ENCODE measurements at places on chromosomes 2 and 18. TPM values are rescaled to one million over a fixed set of nuclear protein-coding genes. Genes with fewer than 3 reads are reported as not detected.

- DNase-seq, result no peak
- H3K4me3 ChIP-seq, result no peak overlapping the region
- no peak overlapping the region for H3K27ac ChIP-seq
- H3K27me3 ChIP-seq, result peaks cover 3% of the 10 kb centered on the region
- H3K4me1 ChIP-seq, result no peaks in the 10 kb centered on the region
Observed at GRCh38 chr2:237196866-237197618, 111.4 kb downstream of the COPS8 start.

DNA sequence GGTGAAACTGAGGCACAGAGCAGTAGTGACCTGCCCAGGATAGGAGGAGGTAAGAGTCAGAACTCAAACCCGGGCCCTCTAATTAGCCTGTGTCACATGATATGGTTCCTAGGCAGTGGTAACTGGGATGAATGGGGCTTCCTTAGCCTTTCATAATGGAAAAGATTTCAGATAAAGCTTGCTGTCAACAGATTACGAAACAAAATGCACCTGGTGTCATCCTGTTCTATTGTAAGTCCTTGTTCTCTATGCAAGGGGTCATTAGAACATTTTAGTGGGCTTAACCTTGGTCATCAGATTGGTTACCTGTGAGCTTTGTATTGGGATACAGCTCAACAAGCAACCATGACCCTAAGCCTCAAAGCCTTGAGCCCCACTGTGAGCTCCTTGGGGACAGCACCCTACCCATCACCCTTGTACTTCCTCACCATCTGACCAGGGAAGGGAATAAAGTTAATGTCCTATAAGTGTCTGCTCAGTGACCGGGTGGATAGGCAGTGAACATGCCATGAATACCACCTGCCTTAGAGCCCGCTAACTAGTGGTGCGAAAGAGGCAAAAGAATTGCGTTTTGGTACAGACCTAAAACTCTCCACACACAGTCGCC is 70.3 kb upstream of the RMDN2 start:
- H3K4me1 ChIP-seq, result peaks cover 12% of the 10 kb centered on the region
- no peak overlapping the region for H3K27ac ChIP-seq
- H3K36me3 ChIP-seq, result no peaks in the 10 kb centered on the region
- DNase-seq, result no peak
- H3K4me3 ChIP-seq, result no peak overlapping the region

GRCh38 chr18:34297287-34297686 is 72.6 kb upstream of the NOL4 start:
- no peak overlapping the region for H3K4me3 ChIP-seq
- no peaks in the 10 kb centered on the region for H3K36me3 ChIP-seq
- DNase-seq, result no peak
- H3K27ac ChIP-seq, result no peak overlapping the region
- H3K4me1 ChIP-seq, result peaks cover 4% of the 10 kb centered on the region

GRCh38 chr2:236819275-236820002 is 249.8 kb downstream of the ACKR3 start:
- no peaks in the 10 kb centered on the region for H3K36me3 ChIP-seq
- no peak overlapping the region for H3K4me3 ChIP-seq
- H3K27ac ChIP-seq, result no peak overlapping the region
- no peak for DNase-seq
- H3K4me1 ChIP-seq, result peaks cover 3% of the 10 kb centered on the region

- H3K4me1 ChIP-seq, result peaks cover 64% of the 10 kb centered on the region
- no peak for DNase-seq
- H3K4me3 ChIP-seq, result no peak overlapping the region
Observed at GRCh38 chr2:170310876-170311502, 133.0 kb downstream of the MYO3B start.

- H3K4me1 ChIP-seq, result no peaks in the 10 kb centered on the region
- no peak for DNase-seq
- H3K36me3 ChIP-seq, result no peaks in the 10 kb centered on the region
Observed at GRCh38 chr2:186346216-186346615, 139.8 kb upstream of the ZC3H15 start.

GRCh38 chr2:20225294-20226151 is 593 bp upstream of the SDC1 start:
- peak overlapping the region; percentile 69 for H3K4me3 ChIP-seq
- H3K4me1 ChIP-seq, result no peaks in the 10 kb centered on the region
- peaks cover 10% of the 10 kb centered on the region for H3K27me3 ChIP-seq
- peak; percentile 46 for DNase-seq

GRCh38 chr2:1150724-1151511 is 200.3 kb downstream of the SNTG2 start:
- DNase-seq, result no peak
- no peak overlapping the region for H3K27ac ChIP-seq
- H3K4me3 ChIP-seq, result no peak overlapping the region
- H3K36me3 ChIP-seq, result no peaks in the 10 kb centered on the region
- no peaks in the 10 kb centered on the region for H3K27me3 ChIP-seq

GRCh38 chr18:28584731-28585130 is 407.8 kb upstream of the CDH2 start:
- H3K36me3 ChIP-seq, result no peaks in the 10 kb centered on the region
- H3K27me3 ChIP-seq, result peaks cover 1% of the 10 kb centered on the region
- no peaks in the 10 kb centered on the region for H3K4me1 ChIP-seq
- DNase-seq, result no peak
- no peak overlapping the region for H3K4me3 ChIP-seq

DNA sequence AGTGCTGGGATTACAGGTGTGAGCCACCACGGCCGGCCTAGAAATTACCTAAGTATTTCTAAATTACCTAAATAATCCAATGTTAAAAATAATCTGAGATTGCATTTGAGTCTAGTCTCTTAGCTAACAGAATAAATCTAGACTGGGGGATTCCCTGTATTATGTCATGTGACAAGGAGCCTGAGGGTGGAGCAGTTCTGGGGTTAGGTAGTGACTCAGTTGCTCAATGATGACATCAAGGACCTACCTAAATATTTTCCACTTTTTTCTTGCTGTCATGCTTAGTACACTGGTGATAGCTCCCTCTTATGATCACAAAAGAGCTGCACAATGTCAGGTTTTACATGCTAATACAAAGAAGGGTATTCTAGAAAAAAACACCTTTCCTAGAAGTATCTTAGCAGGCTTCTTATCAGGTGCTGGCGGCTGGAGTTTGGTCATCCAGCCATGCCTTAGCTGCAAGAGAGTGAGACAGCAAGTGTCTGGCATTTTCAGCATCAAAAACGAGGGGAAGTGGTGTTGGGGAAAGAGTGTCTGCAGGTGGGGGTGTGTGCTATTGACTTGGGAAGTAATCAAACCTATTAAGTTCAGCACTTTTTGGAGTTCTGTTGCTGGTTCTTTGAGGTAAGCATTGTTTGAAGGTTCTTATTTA is 17.5 kb upstream of the CEP192 start:
- DNase-seq, result no peak
- peaks cover 42% of the 10 kb centered on the region for H3K36me3 ChIP-seq
- H3K27ac ChIP-seq, result no peak overlapping the region
- peaks cover 6% of the 10 kb centered on the region for H3K27me3 ChIP-seq
- H3K4me3 ChIP-seq, result no peak overlapping the region

- peaks cover 56% of the 10 kb centered on the region for H3K4me1 ChIP-seq
- no peak for DNase-seq
- H3K4me3 ChIP-seq, result peak overlapping the region; percentile 73
- no peaks in the 10 kb centered on the region for H3K36me3 ChIP-seq
- H3K27ac ChIP-seq, result peak overlapping the region; percentile 97
Observed at GRCh38 chr2:74843899-74844298, 10.0 kb downstream of the HK2 start.

- H3K27ac ChIP-seq, result no peak overlapping the region
- H3K36me3 ChIP-seq, result no peaks in the 10 kb centered on the region
- peaks cover 8% of the 10 kb centered on the region for H3K4me1 ChIP-seq
- no peak for DNase-seq
Observed at GRCh38 chr2:23477392-23477791, 92.4 kb downstream of the KLHL29 start.

- H3K27me3 ChIP-seq, result no peaks in the 10 kb centered on the region
- H3K27ac ChIP-seq, result no peak overlapping the region
- H3K36me3 ChIP-seq, result peaks cover 7% of the 10 kb centered on the region
- DNase-seq, result no peak
- no peak overlapping the region for H3K4me3 ChIP-seq
- H3K4me1 ChIP-seq, result peaks cover 4% of the 10 kb centered on the region
Observed at GRCh38 chr2:205051417-205051816, 506.1 kb downstream of the PARD3B start.

GRCh38 chr18:21215490-21215889 is 26.5 kb upstream of the GREB1L start:
- no peaks in the 10 kb centered on the region for H3K36me3 ChIP-seq
- no peak for DNase-seq
- H3K27ac ChIP-seq, result no peak overlapping the region

- H3K27me3 ChIP-seq, result no peaks in the 10 kb centered on the region
- no peak for DNase-seq
- H3K27ac ChIP-seq, result no peak overlapping the region
- H3K4me1 ChIP-seq, result no peaks in the 10 kb centered on the region
- peaks cover 3% of the 10 kb centered on the region for H3K36me3 ChIP-seq
- no peak overlapping the region for H3K4me3 ChIP-seq
Observed at GRCh38 chr2:168149986-168150385, 97.4 kb downstream of the STK39 start.

DNA sequence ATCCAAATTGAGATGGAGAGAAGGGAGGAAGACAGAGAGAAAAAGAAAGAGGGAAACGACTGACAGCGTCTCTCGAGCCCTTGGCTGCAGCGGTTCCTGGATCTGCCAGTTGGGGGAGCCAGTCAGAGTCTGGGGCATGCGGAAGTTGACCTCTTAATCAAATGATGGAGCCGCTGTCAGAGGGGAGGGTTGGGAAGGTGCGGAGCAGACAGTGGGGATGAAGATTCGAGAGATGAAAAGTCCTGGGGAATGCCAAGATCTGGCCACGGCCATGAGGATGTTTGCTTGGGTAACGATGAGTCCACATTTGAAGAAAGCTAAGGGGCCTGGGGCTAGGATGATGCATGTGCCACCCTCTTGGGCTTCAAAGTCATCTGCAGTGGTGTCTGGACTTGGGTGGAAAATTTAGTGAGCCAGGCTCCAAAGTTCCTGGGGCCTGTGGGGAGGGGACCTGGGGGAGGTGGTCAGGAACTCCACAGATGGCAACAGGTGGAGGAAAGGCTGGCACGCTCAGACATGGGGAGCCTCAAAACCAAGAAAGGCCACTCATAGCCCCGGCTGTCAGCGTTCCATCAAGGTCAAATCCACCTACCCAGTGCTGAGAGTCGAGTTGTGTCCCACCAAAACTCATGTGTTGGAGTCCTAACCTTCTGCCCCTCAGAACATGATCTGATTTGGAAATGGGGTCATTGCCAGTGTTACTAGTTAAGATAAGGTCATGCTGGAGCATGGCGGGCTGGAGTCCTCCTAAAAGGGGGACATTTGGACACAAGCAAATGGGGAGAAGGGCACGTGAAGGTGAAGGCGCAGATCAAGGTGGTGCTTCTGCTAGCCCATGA is 200.1 kb downstream of the NDUFA10 start:
- H3K27ac ChIP-seq, result peak overlapping the region; percentile 11
- peaks cover 5% of the 10 kb centered on the region for H3K36me3 ChIP-seq
- peaks cover 18% of the 10 kb centered on the region for H3K27me3 ChIP-seq
- H3K4me3 ChIP-seq, result no peak overlapping the region

- H3K4me1 ChIP-seq, result no peaks in the 10 kb centered on the region
- peaks cover 25% of the 10 kb centered on the region for H3K36me3 ChIP-seq
- no peak overlapping the region for H3K4me3 ChIP-seq
- H3K27ac ChIP-seq, result no peak overlapping the region
- H3K27me3 ChIP-seq, result no peaks in the 10 kb centered on the region
Observed at GRCh38 chr2:86747711-86748639, 27.9 kb downstream of the RMND5A start.

- DNase-seq, result no peak
- no peak overlapping the region for H3K4me3 ChIP-seq
- H3K4me1 ChIP-seq, result peaks cover 31% of the 10 kb centered on the region
- H3K27me3 ChIP-seq, result no peaks in the 10 kb centered on the region
- no peak overlapping the region for H3K27ac ChIP-seq
- no peaks in the 10 kb centered on the region for H3K36me3 ChIP-seq
Observed at GRCh38 chr18:25735459-25735858, 355.0 kb downstream of the SS18 start.

GRCh38 chr2:173755798-173756197 is 209.4 kb downstream of the SP3 start:
- DNase-seq, result no peak
- H3K27ac ChIP-seq, result no peak overlapping the region
- H3K4me3 ChIP-seq, result no peak overlapping the region

- DNase-seq, result no peak
- peaks cover 18% of the 10 kb centered on the region for H3K27me3 ChIP-seq
Observed at GRCh38 chr18:76823161-76823538, 793 bp downstream of the ZNF236 start.

DNA sequence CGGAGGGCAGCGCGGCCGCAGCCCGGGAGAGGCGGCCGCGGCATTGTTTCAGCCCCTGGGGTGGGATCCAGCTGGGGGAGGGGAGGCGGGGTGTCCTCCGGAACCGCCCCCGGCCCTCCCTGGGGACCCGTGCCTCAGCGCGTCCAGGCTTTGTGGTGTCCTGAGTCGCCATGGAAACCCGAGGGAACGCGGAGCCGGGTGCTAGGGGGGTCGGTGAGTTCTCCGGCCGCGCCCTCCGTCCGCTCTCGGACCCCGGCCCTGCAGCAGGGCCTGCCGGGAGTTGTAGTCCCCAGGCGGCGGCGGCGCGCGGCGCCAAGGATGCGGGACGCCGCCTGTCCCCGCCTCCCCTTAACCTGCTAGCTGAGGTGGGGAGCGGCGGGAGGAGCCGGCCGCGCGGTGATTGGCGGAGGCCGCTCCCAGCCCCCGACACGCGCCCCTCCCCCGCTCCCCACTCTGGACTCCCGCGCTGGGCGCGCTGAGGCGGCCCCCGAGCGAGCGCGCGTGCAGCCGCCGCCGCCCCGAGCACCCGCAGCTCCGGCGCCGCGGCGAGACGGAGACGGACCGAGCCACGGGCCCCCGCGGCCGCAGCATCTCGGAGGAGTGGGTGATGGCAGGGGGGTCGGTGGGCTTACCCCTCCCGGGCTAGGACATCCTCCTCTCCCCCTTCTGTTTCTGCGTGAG is at the start of gene DPYSL5:
DPYSL5 (plus strand) TSS at position 478 of the 681 bp plus-strand sequence. CDS start 50,368 bp downstream, outside the sequence.
- H3K4me1 ChIP-seq, result peaks cover 3% of the 10 kb centered on the region
- peak within 1 kb of the TSS; percentile 71 for H3K4me3 ChIP-seq
- peak; percentile 51 for DNase-seq
- no peak within 1 kb of the TSS for H3K27ac ChIP-seq
- H3K36me3 ChIP-seq, result no peaks in the 10 kb centered on the region
- H3K27me3 ChIP-seq, result peaks cover 7% of the 10 kb centered on the region

GRCh38 chr18:68298330-68298729 is 416.6 kb downstream of the TMX3 start:
- H3K4me3 ChIP-seq, result no peak overlapping the region
- no peaks in the 10 kb centered on the region for H3K4me1 ChIP-seq
- H3K36me3 ChIP-seq, result no peaks in the 10 kb centered on the region
- no peak overlapping the region for H3K27ac ChIP-seq
- no peak for DNase-seq

- H3K4me3 ChIP-seq, result no peak overlapping the region
- peak; percentile 72 for DNase-seq
- H3K27me3 ChIP-seq, result peaks cover 26% of the 10 kb centered on the region
- H3K4me1 ChIP-seq, result peaks cover 13% of the 10 kb centered on the region
Observed at GRCh38 chr18:45837283-45838070, 12.0 kb downstream of the SIGLEC15 start.

Gene DSG4
- not detected for total RNA-seq

Gene EPB41L5
- total RNA-seq, result 78.0 TPM

Gene IGFBP2
- total RNA-seq, result 1,170 TPM

Gene PLGLB2
- 1.5 TPM for total RNA-seq

Gene PLA2R1
- total RNA-seq, result 1.1 TPM

Gene NAT8
- not detected for total RNA-seq

Gene POTEF
- 1.1 TPM for total RNA-seq

Gene KYNU
- not detected for total RNA-seq

Gene PSMA8
- not detected for total RNA-seq

Gene VIT
- total RNA-seq, result 3.6 TPM

Gene COL4A3
- not detected for total RNA-seq

Gene IL36RN
- not detected for total RNA-seq

Measured in endothelial cell (in vitro differentiated cells).